ENCODE measurements at places on chromosomes 1 and 21. TPM values are rescaled to one million over a fixed set of nuclear protein-coding genes. Genes with fewer than 3 reads are reported as not detected.

DNA sequence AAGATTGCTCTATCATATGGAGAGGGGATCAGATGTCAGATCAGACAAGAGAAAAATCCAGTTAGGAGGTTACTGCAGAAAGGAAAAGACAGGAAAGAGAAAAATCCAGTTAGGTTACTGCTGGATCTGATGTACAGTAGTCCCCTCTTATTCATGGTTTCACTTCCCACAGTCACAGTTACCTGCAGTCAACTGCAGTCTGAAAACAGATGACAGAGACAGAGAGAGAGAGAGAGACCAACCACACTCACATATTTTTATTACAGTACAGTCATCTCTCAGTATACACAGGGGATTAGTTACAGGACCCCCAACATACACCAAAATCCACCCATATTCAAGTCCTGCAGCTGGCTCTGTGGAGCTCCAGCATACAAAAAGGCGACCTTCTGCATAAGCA, 29.3 kb downstream of the NUP133 start:
- no peaks in the 10 kb centered on the region for H3K27me3 ChIP-seq
- H3K4me1 ChIP-seq, result no peaks in the 10 kb centered on the region
- H3K27ac ChIP-seq, result no peak overlapping the region

DNA sequence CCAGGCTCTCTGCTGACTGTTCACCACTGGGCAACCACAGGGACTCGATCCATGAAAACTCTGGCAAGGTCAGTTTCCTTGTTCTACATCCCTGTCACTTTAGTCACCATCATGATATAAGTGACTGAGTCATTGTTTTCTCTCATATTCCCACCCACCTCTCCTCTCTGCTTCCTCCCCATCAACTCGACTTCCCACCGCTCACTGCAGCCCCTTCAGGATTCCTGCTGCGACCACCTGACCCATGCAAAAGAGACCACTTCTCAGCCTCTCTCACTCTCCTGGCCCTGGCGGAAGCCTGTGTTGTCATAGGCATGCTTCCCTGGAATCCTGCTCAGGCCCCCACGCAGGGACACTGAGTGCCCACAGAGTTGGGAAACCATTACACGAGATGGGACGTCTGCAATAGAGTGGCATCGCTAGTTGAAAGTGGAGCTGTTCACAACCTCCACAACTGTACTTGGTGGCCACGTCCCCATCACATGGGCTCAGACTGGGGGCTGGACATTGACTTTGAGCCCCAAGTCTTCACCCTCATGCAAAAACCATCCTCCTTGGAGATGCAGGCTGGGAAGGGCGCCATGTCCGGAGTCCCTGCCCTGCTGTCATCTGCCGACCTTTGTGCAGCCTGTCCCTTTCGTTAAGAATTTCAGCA, 1.8 kb upstream of the TFF2 start:
- no peak overlapping the region for H3K27ac ChIP-seq
- no peaks in the 10 kb centered on the region for H3K4me1 ChIP-seq
- H3K27me3 ChIP-seq, result no peaks in the 10 kb centered on the region

GRCh38 chr1:19582318-19582717, 61.8 kb upstream of the NBL1 start:
- no peak overlapping the region for H3K4me3 ChIP-seq
- no peak overlapping the region for H3K27ac ChIP-seq
- peak; percentile 69 for DNase-seq

GRCh38 chr1:237565236-237565635, 325.5 kb downstream of the ZP4 start:
- no peak for DNase-seq
- no peak overlapping the region for H3K4me3 ChIP-seq
- no peaks in the 10 kb centered on the region for H3K4me1 ChIP-seq
- H3K36me3 ChIP-seq, result no peaks in the 10 kb centered on the region

GRCh38 chr1:201737352-201738060, 91.5 kb upstream of the IPO9 start:
- H3K27me3 ChIP-seq, result no peaks in the 10 kb centered on the region
- peak overlapping the region; percentile 84 for H3K27ac ChIP-seq
- peaks cover 2% of the 10 kb centered on the region for H3K4me1 ChIP-seq

MIXL1 gene
- not detected for total RNA-seq

Data from breast epithelium (tissue), 4 donors.